ENCODE measurements at places on chromosomes 11 and 22.

- DNase-seq: no peak
Observed at GRCh38 chr22:23223569-23224317, 43.4 kb downstream of the BCR start.

- no peak for DNase-seq
Observed at GRCh38 chr11:57432149-57432561, 5.2 kb upstream of the SLC43A3 start.

DNA sequence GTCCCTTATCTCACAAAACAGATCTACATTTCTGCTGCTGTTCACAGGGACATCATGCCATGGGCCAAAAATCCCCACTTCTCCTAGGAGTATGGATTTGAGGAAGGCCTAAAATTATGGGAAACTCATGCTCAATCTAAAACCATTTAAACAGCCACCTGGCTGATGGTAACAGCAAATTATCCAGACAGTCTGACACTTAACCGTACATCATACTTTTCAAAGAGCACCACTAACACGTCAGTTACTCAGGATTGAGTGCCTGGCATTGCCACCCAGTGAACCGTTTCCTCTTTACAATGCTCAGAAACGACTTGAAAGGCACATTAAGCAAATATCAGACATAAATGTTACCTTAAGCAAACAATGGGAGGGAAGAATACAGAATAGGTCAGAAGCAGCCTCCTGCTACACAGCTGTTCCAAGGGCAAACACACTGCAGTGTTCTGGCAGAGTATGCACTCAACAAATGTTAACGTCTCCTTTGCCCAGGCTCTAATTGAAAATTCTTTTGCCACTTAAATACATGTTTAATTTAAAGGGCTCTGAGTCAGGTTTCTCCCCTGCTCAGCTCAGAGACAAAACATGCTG lies 18.8 kb upstream of the SLC36A4 start:
- peak; percentile 87 for DNase-seq

GRCh38 chr22:46866591-46866990 lies 104.1 kb downstream of the TBC1D22A start:
- no peak for DNase-seq

GRCh38 chr11:104380358-104380757 lies 216.4 kb upstream of the PDGFD start:
- no peak for DNase-seq

GRCh38 chr11:63791495-63792167 lies 21.6 kb upstream of the SPINDOC start:
- DNase-seq: no peak

GRCh38 chr11:131957875-131958274 lies 587.5 kb downstream of the NTM start:
- DNase-seq: no peak

DNA sequence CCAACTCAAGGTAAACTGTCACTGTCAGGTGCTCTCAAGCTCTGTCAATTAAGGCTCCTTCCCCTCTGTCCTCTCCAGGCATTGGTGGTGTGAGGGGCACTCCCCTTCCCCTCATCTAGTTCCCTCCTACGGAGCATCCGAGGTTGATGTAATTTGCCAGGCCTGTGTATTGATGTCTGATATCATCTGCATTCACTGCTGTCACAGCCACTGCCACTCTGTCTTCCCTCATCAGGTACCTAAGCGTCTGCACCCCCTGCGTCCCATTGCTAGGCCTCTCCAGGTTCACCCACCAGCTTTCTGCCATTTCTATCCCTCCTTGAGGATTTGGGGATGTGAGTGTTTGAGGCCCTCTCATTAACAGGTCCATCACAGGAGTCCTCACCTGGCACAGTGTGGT lies 50.0 kb upstream of the SYT13 start:
- DNase-seq: no peak

DNA sequence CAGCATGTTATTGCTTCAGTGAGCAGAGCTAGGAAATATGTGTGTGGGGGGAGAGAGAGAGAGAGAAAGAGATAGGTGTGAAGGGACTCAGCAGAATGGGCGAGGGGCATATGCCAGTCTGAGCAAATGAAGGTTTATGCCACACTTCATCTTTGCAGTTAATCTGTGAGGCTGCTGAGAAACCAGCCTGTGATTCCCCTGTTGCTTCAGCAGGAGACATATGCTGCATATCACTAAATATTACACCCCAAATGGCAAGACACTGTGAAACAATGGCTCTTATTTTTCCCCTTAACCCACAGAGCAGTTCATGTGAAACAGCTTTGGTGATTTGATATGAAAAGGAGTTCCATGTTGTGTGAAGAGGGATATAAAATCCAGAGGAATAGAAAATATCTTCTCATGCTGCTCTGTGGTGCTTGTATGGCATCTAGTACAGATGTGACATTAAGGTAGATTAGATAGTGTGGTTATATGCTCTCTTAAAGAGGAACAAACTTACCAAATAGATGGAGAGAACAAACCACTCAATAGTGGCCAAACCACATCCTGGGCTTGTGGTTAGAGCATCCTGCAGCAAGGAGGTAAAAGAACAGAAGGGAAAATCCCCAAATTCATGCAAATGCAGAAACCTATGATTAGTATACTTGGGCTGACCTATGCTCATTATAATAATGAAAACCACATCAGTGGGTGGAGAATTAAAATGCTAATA lies 864.2 kb downstream of the FAM181B start:
- no peak for DNase-seq

GRCh38 chr11:111417011-111417765 lies 38.1 kb upstream of the POU2AF1 start:
- DNase-seq: no peak

- no peak for DNase-seq
Observed at GRCh38 chr11:19510468-19510867, 202.2 kb upstream of the NAV2 start.

- DNase-seq: no peak
Observed at GRCh38 chr11:85945296-85945695, 90.1 kb downstream of the CCDC83 start.

- DNase-seq: no peak
Observed at GRCh38 chr11:34064291-34064690, 12.8 kb downstream of the CAPRIN1 start.
